ENCODE measurements at places on chromosomes 4 and X. TPM values are rescaled to one million over a fixed set of nuclear protein-coding genes. Genes with fewer than 3 reads are reported as not detected.

Gene SYTL4
- total RNA-seq, result 5.1 TPM

Gene DNASE1L1
- 31.0 TPM for total RNA-seq

Gene TSPAN7
- total RNA-seq, result 0.82 TPM

Gene PDE6B
- not detected for total RNA-seq

Gene CXXC4
- not detected for total RNA-seq

Gene RPA4
- 0.33 TPM for total RNA-seq

Gene GRID2
- total RNA-seq, result 0.63 TPM

Gene FAM184B
- total RNA-seq, result not detected

Gene FMR1NB
- not detected for total RNA-seq

Gene EGFL6
- total RNA-seq, result 0.27 TPM

Gene FRMD7
- not detected for total RNA-seq

Gene SMIM10
- 6.6 TPM for total RNA-seq

Gene PALLD
- 15.5 TPM for total RNA-seq

Gene HDAC6
- 17.3 TPM for total RNA-seq

Gene SYNPO2
- total RNA-seq, result 3.4 TPM

Gene RHOXF2B
- not detected for total RNA-seq

Gene PCDH10
- 16.9 TPM for total RNA-seq
